Omental fat pad (tissue), 4 donors: ENCODE measurements at places on chromosomes 3 and 15. TPM values are rescaled to one million over a fixed set of nuclear protein-coding genes. Genes with fewer than 3 reads are reported as not detected.

GRCh38 chr3:177041730-177042551 lies 155.3 kb downstream of the TBL1XR1 start:
- no peak for DNase-seq

The ARGFX gene
- total RNA-seq, result not detected

DNA sequence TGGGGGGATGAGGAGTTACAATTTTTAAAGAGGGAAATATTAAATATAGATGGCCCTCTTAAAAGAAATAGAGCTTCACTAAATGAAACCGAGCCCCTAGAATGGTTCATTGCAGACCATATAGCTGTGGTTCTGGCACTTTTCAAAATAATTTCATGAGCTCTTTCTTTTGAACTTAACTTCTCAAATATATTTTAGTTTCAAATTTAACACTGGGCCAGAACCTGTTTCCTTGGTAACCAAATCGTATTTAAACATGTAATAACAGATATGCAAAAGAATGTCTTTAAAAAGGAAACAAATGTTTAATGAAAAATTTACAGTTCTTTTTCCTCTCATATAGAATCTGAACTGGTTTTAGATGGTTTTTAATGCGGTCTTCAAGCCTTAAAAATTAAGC lies 20.1 kb downstream of the ZBTB38 start:
- DNase-seq, result no peak

The ALS2CL gene
- total RNA-seq, result 4.3 TPM

GRCh38 chr3:18424729-18425640 lies at the start of gene SATB1:
Gene SATB1, minus strand, starts transcription at chr3:18425339. Its CDS starts 4,372 bp downstream, at chr3:18420967.
- DNase-seq, result peak; percentile 39

DNA sequence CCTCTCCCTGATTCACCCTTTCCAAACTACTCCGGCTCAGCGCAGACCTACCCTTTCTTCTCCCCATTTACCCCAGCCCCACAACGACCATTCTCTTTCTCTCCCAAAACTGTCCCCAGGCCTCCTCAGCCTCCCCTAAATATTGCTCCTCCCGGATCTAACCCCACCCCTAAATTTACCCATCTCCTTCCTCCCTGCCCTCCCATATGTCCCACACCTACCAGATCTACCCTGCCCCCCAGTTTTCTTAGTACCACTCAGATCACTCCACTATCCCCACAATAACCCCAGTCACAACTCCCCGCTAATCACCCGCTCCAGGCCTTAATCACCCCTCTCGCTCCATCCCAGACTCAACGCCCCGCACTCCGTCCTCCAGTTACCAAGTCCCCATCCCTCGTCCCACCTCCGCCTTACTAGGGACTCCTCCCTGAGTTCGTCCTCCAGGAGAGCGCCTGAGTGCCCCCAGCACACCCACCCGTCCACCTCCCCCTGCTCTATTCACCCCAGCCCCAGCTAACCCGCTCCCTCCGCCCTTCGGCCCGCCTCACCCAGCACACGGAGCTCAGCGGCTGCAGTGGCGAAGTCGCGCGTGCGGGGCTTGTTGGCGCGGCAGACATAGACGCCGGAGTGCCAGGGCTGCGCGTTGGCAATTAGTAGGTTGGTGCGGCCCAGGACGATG lies 18.6 kb upstream of the IGDCC3 start:
- DNase-seq, result no peak

The SPTBN5 gene
- 3.8 TPM for total RNA-seq

DNA sequence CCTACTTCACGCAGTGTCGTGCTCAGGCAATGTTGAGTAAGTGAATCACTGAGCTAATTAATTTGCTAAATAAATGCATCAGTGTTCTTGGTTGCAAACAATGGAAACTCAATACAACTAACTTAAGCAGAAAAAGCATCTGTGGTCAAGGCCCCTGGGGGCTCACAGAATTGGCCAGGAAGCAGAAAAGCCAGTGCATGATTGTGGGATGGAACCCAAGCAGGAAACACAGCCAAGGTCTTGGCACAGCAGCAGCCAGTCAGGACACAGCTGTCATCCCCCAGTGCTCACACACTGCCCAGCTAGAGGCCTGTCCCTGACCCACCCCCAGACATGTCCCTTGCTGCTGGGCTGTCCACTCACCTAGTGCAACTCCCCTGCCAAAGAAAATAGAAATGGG lies 85.9 kb downstream of the AQP9 start:
- DNase-seq, result no peak

- no peak for DNase-seq
These were observed 11.3 kb downstream of the NRROS start for GRCh38 chr3:196650740-196651311.

GRCh38 chr3:106929081-106929480 lies 448.2 kb upstream of the CCDC54 start:
- no peak for DNase-seq

- DNase-seq, result no peak
These were observed 69.3 kb downstream of the CDC25A start for GRCh38 chr3:48118928-48119327.

The C15orf62 gene
- 0.50 TPM for total RNA-seq

DNA sequence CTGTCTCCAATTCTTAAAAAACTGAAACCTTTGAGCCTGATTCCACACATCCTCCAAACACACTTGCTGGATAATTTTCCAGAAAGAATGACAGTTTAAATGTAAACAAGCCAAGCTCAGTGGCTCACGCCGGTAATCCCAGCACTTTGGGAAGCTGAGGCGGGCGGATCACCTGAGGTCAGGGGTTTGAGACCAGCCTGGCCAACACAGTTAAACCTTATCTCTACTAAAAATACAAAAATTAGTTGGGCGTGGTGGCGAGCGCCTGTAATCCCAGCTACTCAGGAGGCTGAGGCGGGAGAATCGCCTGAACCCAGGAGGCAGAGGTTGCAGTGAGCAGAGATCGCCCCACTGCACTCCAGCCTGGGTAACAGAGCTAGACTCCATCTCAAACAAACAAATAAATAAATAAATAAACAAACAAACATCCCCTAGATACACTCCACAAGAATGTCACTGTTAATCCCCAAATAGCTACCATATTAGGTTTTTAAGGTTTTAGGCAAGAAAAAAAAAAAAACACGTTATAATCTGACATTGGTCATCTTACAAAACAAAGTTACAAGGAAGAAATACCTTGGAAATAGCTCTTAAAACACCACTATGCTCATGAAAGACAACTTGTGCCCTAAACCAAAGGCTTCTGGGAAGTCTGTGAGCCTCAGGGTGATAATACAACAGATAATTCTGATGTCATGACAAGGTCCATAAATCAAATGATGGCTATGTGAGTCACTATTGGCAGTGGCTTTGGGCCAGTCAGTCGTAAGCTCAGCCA lies 13.2 kb downstream of the TNIK start:
- no peak for DNase-seq

GRCh38 chr3:82236257-82236656 lies 474.8 kb upstream of the GBE1 start:
- no peak for DNase-seq

The ZPLD1 gene
- total RNA-seq, result not detected

DNA sequence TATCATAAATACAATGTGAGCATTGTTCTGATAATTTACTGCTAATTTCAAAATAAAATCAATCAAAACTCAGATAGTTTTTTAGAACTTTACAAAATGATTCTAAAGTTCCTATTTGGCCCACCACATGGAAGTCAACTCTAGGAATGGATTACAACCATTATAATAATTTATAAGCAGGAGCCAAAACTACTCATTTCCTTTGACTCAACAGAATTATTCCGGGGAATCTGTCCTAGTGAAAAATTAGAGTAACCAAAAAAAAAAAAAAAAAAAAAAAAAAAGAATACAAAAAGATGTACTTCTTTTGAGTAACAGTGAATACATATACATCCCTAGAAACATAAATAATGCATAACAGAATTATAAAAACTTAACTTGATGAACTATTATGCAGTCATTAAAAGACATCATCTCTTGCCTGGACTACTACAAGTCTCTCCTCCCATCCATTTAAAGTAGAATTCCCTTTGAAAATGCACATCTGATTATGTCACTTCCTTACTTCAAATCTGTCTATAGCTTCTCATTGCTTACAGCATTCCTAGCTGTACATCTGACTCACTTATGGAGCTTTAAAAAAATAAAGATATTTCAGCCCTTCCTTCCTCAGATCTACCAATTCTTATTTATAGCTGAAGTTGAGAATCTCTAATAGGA lies 43.4 kb downstream of the HDGFL3 start:
- DNase-seq, result no peak

- DNase-seq, result no peak
These were observed 32.8 kb downstream of the ETV5 start for GRCh38 chr3:186075931-186076567.

DNA sequence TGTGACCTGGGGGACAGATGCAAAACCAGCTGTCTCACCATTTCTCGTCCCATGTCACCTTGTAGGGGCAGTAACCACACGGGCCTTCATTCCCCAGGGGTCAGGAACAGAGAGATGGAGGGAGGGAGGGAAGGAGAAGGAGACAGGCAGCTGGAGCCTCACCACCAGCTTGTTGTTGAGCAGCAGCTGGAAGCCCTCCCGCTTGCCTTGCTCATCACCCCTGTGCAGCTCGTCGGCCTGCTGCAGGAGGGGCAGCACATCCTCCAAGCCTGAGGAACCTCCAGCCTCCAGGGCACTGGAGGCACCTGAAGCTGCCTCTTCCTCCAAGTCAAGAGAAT lies 10.3 kb downstream of the RMDN3 start:
- DNase-seq, result no peak

- no peak for DNase-seq
These were observed 154.8 kb downstream of the PLCL2 start for GRCh38 chr3:17039594-17039993.

DNA sequence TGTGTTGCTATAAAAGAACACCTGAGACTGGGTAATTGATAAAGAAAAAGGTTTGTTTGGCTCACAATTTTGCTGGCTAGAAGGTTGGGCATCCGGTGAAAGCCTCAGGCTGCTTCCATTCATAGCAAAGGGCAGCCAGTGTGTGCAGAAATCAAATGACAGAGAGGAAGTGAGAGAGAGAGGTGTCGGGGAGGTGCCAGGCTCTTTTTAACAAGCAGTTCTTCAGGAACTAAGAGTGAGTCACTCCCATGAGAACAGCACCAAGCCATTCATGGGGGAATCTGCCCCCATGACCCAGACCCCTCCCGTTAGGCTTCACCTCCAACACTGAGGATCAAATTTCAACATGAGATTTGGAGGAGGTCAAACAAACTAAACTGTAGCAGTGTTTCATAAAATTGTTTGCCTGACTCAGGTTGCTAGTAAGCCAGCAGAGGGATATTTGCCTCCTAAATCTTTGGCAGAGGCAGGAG lies 4.5 kb upstream of the PARP15 start:
- no peak for DNase-seq

- no peak for DNase-seq
These were observed 17.7 kb downstream of the SLC25A20 start for GRCh38 chr3:48881006-48881405.

DNA sequence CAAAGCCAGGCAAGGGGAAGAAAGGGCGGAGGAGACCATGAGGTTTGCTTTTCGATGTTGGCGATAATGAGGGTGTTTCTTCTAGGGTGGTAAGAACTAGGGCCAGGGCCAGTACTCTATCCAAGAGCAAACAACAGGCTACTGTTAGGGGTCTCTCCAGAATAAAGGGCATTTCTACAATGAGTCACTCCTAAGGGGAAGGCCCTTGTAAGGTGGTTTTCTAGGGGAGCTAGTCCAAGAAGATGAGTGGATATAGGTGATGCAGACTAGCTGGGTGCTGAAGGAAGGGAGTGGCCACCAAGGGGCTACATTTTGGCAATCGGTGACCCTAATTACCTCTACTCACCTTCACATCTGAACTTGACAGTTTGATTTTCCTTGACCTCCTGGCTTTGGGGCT lies 148.5 kb upstream of the HACD2 start:
- no peak for DNase-seq

DNA sequence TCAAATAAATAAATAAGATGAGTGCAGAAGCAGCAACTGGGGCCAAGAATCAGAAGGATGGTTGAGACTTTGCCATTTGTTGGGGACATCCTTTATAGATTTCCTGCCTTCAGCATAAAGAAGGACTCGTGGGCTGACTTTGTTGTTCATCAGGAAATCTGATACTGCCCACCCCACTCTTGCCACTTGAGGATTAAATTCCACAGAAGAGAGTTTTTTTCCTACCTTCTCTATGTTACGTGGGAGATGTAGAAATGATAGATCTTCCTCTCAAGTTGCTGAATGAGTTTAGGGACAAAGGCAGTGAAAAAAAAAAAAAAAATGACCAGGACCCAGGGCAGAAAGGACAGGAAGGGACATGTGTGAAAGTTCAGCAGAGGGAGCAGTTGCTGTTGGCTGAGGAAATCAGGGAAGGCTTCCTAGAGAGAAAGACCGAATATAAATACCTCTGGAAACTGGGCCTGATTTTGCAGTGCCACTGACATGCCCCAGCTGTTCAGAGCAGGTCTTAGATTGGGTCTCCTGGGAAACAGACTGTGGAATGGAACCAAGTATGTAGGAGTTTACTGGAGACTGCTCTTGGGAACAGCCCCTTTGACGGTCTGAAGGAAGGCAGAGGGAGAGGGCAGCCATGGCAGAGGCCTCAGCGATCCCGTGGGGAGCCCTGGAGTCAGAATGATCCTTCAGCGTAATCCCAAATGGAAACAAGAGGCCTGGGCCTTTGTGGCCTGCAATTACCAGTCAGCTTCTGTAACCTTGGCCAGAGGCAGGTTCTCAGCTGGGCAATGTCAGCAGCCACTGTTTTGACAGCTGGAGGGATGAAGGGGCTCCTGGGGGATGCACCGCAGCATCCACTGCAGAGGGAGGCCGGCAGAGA lies 50.9 kb downstream of the C3orf20 start:
- DNase-seq, result no peak

GRCh38 chr3:142844339-142844977 lies 44.4 kb downstream of the PCOLCE2 start:
- DNase-seq, result no peak

The RARB gene
- total RNA-seq, result 11.2 TPM

GRCh38 chr15:79076661-79077060 lies 13.9 kb downstream of the RASGRF1 start:
- DNase-seq, result no peak
